ENCODE measurements at places on chromosomes 2 and 18.

- DNase-seq = no peak
Observed at GRCh38 chr2:151032741-151033191, 228.9 kb downstream of the RBM43 start.

GRCh38 chr18:25089470-25089869, 262.5 kb downstream of the ZNF521 start:
- no peak for DNase-seq

- no peak for DNase-seq
Observed at GRCh38 chr2:100367163-100367562, 44.9 kb upstream of the LONRF2 start.

- no peak for DNase-seq
Observed at GRCh38 chr2:80026040-80026729, 278.4 kb downstream of the LRRTM1 start.

- DNase-seq = peak; percentile 80
Observed at GRCh38 chr2:76599732-76600368, 889.1 kb upstream of the GCFC2 start.

DNA sequence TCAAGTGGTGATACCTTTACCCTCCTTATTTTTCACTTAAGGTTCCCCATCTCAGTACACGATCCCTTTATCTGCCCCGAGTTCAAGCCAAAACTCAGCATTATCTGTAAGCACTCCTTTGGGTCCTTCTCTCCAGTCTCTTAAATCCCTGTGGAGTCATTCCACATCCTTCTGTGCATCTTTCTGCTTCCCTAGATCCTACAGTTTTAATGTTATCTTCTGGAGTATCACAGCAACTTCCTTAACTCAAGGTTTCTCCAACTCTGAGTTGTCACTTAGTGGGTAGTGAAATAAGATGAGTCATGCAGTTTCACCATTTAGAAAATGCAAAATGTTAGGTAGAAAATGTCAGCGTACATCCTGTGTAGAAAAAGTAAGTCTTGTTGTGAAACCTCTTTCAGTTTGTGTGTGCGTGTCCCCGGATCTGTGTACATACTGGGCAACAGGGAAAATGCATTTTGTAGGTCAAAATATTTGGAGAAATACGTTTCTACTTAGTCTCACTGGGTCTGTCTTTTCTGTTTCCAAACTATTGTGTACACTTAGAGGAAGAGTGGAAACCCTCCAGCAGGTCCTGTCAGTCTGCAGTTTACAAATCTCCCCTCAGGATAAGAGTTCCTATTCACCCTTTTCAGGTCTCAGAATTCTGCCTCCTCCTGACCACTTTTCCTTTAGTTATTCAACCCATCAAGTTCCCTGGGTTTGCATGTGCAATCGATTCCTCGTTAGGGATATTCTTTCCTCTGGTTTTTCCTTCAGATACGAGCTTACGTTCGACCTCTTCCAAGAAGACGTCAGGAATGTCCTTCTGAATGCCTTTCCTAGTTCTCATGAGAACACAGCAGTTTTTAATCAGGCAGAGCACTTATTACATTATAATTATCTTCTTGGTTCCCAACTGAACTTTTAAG, 154.8 kb downstream of the TGIF1 start:
- DNase-seq = no peak
